ENCODE measurements at places on chromosomes 1 and 21. TPM values are rescaled to one million over a fixed set of nuclear protein-coding genes. Genes with fewer than 3 reads are reported as not detected.

TRNP1 gene
- 4.7 TPM for polyA plus RNA-seq

MRAP gene
- not detected for polyA plus RNA-seq

LYPD8 gene
- polyA plus RNA-seq = 0.17 TPM

DNA sequence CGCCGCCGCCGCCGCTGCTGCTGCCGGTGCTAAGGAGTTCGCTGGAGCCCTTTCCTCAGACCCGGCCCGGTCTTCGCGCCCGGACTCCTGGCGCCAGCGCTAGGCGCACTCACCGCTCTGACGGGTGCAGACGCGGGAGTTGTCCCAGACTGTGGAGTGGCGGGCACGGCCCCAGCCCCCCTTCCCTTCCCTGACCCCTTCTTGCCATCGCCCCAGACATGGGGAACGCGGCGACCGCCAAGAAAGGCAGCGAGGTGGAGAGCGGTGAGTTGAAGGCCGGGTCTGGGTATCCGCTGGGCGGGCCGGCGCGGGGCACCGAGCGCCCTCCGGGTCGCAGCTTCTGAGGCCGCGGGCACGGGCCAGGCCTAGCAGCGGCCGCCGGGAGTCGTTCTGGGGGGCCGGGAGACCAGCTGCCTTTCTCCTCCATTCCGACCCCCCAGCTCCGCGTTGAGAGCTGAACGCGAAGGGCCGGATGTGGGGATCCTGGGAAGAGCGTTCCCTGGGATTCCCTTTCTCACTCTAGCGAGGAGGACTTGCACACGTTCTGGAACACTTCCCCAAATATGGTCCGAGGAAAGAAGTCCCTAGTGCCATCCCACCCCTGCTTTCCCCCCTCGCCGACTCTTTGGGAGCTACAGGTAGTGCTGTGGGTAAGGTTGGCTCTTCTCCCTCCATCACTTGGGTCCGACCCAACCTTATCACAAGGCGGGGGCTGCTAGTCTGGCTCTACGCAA lies 65.8 kb upstream of the PRKACB start:
- peak; percentile 36 for DNase-seq
